T-cell (primary cell): ENCODE measurements at places on chromosomes 12 and 14.
A peak's percentile ranks its signal among the peaks of the same experiment; 100 is the strongest.

DNA sequence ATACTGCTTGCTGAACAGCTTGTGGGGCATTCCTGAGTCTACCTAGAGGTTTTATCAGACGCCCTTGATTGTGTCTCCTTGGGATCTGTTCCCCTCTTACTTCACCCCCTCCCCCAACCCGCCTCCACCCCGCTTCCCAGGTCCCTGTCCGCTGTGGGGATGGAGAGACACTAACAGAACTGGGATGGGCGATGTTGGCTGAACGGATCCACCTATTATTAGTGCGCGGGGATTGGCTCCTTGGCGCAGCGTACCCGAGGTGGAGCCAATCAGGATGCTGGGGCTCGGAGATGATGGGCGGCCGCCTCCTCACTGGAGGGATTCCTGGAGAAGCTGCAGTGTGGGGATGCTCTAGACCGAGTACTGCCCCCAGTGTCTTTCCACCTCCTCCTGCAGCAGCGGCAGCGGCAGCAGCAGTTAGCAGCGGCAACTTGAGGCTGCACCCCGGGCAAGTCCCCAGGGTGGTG lies at the start of gene SYT1:
TSS of gene SYT1 (plus strand) at position 372 of the 467 bp plus-strand sequence.
- no peak for DNase-seq

- H3K4me3 ChIP-seq: no peak overlapping the region
- H3K27ac ChIP-seq: no peak overlapping the region
- DNase-seq: no peak
- H3K4me1 ChIP-seq: no peaks in the 10 kb centered on the region
- no peaks in the 10 kb centered on the region for H3K36me3 ChIP-seq
- no peaks in the 10 kb centered on the region for H3K27me3 ChIP-seq
These were observed 334.3 kb upstream of the FBXO33 start for GRCh38 chr14:39766397-39767000.

DNA sequence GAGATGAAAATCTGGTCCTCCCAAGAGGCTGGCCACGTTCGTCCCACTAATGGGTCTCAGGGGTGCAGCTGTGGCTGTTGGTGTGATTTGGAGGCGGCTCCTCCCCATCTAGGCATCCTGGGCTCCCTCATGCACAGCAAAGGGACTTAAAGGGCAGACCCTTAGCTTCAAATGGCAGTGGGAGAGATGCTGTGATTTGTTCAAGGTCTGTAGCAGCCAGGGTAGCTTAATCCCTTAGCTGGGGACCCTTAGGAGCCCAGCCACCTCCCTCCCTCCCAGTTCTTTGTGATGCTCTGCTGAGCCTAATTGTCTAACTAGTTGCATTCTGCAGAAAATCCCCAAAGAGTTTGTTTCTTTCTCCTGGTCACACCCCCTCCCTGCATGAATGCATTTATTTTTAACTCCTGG lies 18.3 kb downstream of the DYRK4 start:
- no peaks in the 10 kb centered on the region for H3K36me3 ChIP-seq
- no peak for DNase-seq
- no peaks in the 10 kb centered on the region for H3K4me1 ChIP-seq
- H3K27ac ChIP-seq: no peak overlapping the region
- H3K27me3 ChIP-seq: peaks cover 21% of the 10 kb centered on the region

DNA sequence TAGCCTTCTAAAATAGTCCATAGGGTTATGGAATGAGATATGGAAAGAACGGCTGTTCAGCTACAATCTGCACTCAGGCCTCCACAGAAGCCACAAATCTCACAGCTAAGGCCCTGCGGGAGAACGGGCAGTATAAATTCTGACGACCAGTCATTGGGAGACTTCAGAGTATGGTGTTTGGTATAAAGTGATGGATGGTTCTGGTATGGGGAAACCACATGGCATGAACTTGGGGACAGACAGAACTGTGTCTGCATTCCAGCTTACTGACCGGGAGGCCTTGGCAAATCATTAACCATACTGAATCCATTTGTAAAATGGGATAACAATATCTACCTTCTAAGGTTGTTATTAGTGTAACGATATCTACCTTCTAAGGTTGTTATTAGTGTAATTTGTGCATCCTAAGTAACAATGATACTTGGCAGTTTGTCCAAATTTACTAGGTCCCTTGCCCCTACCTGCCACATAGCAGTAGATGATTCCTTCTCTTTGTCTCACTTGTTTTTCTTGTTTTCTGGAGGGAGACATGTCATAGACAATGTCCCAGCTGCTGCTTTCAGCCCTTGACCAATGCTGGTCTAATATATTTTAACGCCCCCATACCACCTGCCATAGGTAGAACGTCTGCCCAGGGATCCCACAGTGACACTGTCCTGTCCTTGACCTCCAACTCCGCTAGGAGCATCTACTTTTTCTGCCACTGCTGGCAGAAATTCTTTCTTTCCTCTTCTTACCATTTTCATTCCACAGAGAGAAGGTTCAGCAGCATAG lies 6.8 kb downstream of the CDKL1 start:
- H3K4me1 ChIP-seq: no peaks in the 10 kb centered on the region
- H3K36me3 ChIP-seq: no peaks in the 10 kb centered on the region
- H3K27me3 ChIP-seq: no peaks in the 10 kb centered on the region

DNA sequence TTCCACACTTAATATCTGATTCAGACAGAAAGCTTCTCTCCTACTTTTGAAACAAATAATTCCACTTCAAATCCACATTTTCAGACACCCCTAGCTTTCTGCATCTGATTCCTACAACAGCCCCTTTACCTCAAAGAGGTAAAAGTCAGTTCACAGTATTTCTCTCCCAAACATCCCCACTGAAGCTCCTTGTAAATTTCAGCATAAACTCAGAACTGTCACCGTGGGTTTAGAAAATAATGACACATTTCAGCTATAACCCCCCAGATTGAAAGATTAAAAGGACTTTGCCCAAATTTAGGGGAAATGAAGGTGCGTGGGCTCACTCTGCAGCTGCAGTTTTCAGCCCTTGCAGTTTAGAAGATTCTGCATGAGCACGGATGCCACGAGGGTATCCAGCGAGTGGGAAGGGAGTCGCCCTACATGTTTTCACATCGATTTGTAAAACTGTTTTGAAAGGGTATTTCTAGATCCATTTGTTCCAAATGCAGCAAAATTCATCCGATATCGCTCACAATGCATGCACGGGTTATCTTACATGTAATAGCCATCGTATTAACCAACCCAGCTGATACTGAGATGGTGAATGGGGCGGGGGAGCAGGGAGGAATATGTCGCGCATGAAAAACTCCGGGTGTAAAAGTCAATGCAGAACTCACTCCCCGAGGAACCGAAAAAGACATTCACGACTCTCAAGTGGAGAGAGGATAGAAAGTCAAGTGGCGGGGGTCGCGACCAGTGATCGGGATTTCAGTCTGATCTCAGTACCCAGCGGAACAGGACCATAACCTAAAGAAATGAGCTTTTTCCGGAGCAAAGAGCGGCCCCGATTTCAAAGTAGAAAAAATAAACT lies 5.0 kb upstream of the CCND2 start:
- peaks cover 38% of the 10 kb centered on the region for H3K4me1 ChIP-seq
- H3K4me3 ChIP-seq: peak overlapping the region; percentile 51
- no peaks in the 10 kb centered on the region for H3K36me3 ChIP-seq
- peaks cover 3% of the 10 kb centered on the region for H3K27me3 ChIP-seq
- H3K27ac ChIP-seq: peak overlapping the region; percentile 79

- peaks cover 5% of the 10 kb centered on the region for H3K27me3 ChIP-seq
- no peak overlapping the region for H3K27ac ChIP-seq
- DNase-seq: no peak
- no peak overlapping the region for H3K4me3 ChIP-seq
These were observed 13.1 kb upstream of the TMEM119 start for GRCh38 chr12:108610856-108611605.

DNA sequence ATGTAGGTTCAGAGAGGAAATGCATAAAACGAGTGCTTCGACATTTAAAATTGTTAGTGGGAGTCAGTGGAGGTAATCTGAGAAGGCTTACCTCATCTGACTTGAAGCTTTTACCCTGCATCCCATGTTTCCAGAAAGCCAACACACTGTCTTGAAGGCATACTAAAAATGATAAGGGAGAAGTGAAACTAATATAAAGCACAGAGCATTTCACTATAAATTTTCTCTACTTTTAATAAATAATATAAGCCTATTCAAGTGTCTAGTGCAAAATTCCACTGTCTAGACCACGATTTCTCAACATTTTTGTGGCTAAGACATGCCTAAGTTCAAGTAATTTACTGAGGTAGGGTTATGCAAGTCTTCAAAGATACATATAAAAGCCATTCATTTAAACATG lies 29.1 kb upstream of the CDKL1 start:
- no peak overlapping the region for H3K27ac ChIP-seq
- no peak overlapping the region for H3K4me3 ChIP-seq
- H3K27me3 ChIP-seq: no peaks in the 10 kb centered on the region
- no peak for DNase-seq
- H3K36me3 ChIP-seq: peaks cover 8% of the 10 kb centered on the region

GRCh38 chr12:60752589-60752988 lies 1156.8 kb downstream of the SLC16A7 start:
- no peaks in the 10 kb centered on the region for H3K27me3 ChIP-seq
- no peaks in the 10 kb centered on the region for H3K36me3 ChIP-seq
- no peak overlapping the region for H3K4me3 ChIP-seq
- H3K27ac ChIP-seq: no peak overlapping the region
- no peaks in the 10 kb centered on the region for H3K4me1 ChIP-seq

DNA sequence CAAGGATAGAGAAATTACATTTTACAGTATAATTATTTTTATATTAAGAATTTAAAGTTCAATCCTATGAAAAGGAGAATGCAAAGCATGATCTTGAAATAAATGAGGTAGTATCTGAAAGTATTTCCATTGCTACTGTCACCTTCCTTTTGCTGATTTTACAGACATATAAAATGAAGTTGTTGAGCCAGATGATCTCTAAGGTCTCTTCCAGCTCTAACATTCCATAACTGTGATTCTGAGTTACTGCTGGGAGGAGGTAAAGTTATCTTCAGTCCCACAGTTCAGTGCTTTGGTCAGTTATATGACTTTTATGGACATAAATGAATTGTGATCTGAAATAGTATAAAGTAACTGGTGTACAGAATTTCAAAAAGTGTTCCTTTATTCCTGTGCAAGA lies 52.8 kb downstream of the SLC38A6 start:
- H3K4me3 ChIP-seq: no peak overlapping the region
- no peaks in the 10 kb centered on the region for H3K36me3 ChIP-seq
- no peak overlapping the region for H3K27ac ChIP-seq
- H3K4me1 ChIP-seq: no peaks in the 10 kb centered on the region
- no peak for DNase-seq
- H3K27me3 ChIP-seq: no peaks in the 10 kb centered on the region

- no peaks in the 10 kb centered on the region for H3K27me3 ChIP-seq
- DNase-seq: no peak
- H3K36me3 ChIP-seq: no peaks in the 10 kb centered on the region
- H3K4me3 ChIP-seq: no peak overlapping the region
These were observed 287.1 kb upstream of the G2E3 start for GRCh38 chr14:30271811-30272323.

DNA sequence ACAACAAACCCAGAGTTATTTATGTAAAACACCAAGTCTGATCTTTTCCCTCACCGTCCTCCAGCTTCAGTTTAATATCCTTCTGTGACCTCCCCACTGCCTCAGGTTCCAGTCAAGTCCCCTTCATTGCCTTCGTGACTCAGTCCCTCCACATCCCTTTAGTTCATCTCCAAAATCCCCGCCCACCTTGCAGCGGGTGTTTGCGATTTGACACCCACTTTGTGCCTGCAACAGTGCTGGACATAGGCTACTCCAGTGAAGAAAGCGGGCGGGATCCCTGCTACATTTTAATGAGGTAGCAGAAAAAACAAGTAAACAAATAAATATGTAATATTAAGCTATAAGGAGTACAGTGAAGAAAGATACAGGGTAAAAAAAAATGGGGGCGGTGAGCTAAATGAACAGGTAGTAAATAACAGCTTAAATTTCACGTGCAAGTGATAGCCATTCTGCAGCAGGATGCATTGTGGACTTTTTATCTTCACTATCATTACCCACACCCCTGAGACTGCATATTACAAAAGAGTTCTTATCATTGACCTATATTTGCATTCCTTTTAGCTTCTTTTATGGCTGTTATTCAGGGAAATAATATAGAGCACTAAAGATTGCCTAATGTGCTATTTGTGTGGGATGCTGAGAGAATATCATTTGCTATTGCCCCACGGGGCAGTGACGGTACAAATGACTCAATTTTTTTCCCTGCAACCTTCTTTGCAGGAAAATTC lies 222.8 kb upstream of the NUDT4 start:
- no peak overlapping the region for H3K4me3 ChIP-seq
- no peak overlapping the region for H3K27ac ChIP-seq
- H3K4me1 ChIP-seq: no peaks in the 10 kb centered on the region
- no peaks in the 10 kb centered on the region for H3K36me3 ChIP-seq
- DNase-seq: no peak
- H3K27me3 ChIP-seq: no peaks in the 10 kb centered on the region

DNA sequence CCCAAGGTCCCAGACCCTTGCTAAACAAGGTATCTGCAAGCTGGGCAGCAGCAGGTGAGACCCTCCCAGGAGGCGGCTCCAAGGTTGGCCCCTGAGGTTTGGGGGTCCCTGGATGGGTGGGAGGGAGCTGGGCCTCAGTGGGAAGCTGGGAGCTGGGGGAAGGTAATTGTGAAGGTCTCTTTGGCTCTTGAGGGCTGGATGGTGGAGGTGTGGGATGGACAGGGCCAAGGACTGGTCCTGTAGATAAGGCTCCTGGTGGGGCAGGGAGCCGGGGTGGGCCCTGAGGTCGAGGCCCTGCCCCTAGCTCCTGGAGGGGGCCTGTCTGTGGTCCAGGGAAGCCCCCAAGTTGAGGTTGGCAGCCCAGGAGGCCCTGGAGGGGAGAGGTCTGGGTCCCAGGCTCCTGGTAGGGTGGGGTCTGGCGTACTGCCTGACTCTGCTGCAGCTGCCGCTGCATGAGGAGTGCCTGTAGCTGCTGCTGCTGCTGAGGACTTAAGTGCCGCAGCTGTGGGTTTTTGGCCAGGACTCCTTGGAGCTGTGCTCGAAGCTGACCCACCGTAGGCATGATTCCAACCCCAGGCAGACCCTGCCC lies 13.1 kb upstream of the PRKAG1 start:
- H3K27me3 ChIP-seq: no peaks in the 10 kb centered on the region
- peaks cover 4% of the 10 kb centered on the region for H3K4me1 ChIP-seq
- H3K4me3 ChIP-seq: no peak overlapping the region
- no peak for DNase-seq
- peaks cover 11% of the 10 kb centered on the region for H3K36me3 ChIP-seq

DNA sequence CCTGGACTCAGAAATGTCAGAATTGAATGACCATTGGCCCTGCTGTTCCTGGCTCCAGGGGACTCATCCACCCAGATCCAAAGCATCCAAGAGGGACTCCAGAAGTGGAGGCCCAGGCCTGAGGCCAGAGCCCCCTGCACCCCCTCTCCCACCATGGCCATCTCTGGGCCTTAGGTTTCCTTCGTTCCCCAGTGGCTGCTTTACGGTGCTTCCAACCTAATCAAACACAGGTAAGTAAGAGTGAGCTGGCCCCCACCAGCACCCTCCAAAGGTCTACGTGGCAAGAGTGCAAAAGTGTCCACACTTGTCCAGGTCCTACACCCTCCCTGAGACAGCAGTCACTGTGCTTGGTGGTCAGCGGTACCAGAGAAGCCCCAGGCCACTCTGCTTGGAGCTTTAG lies 139.0 kb downstream of the DPF3 start:
- no peaks in the 10 kb centered on the region for H3K4me1 ChIP-seq
- H3K36me3 ChIP-seq: no peaks in the 10 kb centered on the region
- no peaks in the 10 kb centered on the region for H3K27me3 ChIP-seq
- no peak for DNase-seq
- no peak overlapping the region for H3K27ac ChIP-seq

- DNase-seq: no peak
- no peaks in the 10 kb centered on the region for H3K36me3 ChIP-seq
- H3K27ac ChIP-seq: no peak overlapping the region
- H3K27me3 ChIP-seq: no peaks in the 10 kb centered on the region
These were observed 27.1 kb downstream of the RASSF8 start for GRCh38 chr12:25985316-25986175.
